Inflammatory macrophage treated with lipopolysaccharide for 4 hours (primary cell): ENCODE measurements at places on chromosomes 6 and 20.

DNA sequence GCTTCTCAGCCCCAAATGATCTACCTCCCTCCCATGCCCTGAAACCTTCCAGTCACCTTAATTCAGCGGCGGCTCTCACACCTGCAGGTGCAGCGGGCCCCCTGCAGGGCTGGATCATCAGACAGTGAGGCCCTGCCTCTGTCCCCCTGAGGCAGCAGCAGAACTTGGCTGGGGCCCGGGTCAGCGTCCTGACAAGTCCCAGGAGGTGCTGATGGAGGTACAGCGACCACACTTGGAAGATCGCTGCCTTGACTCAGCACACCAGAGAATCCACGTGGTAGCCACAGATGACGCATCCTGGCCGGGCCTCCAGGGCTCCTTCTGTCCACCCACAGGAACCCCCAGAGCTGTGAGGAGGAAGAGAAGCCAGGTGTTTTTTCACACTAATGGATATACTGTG is 116.4 kb upstream of the THBS2 start:
- no peak for DNase-seq

DNA sequence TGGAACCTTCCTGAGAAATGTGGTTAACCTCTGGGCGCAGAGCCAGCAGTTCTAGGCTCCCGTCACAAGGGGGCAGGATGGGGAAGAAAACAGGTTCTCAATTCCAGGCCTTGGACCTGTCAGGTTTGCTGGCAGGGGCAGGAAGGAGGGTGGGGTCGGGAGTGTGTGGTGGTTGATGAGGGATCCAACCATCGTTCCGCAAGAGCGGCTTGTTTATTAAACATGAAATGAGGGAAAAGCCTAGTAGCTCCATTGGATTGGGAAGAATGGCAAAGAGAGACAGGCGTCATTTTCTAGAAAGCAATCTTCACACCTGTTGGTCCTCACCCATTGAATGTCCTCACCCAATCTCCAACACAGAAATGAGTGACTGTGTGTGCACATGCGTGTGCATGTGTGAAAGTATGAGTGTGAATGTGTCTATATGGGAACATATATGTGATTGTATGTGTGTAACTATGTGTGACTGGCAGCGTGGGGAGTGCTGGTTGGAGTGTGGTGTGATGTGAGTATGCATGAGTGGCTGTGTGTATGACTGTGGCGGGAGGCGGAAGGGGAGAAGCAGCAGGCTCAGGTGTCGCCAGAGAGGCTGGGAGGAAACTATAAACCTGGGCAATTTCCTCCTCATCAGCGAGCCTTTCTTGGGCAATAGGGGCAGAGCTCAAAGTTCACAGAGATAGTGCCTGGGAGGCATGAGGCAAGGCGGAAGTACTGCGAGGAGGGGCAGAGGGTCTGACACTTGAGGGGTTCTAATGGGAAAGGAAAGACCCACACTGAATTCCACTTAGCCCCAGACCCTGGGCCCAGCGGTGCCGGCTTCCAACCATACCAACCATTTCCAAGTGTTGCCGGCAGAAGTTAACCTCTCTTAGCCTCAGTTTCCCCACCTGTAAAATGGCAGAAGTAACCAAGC is 29.6 kb downstream of the SRSF3 start:
- peak; percentile 71 for DNase-seq

DNA sequence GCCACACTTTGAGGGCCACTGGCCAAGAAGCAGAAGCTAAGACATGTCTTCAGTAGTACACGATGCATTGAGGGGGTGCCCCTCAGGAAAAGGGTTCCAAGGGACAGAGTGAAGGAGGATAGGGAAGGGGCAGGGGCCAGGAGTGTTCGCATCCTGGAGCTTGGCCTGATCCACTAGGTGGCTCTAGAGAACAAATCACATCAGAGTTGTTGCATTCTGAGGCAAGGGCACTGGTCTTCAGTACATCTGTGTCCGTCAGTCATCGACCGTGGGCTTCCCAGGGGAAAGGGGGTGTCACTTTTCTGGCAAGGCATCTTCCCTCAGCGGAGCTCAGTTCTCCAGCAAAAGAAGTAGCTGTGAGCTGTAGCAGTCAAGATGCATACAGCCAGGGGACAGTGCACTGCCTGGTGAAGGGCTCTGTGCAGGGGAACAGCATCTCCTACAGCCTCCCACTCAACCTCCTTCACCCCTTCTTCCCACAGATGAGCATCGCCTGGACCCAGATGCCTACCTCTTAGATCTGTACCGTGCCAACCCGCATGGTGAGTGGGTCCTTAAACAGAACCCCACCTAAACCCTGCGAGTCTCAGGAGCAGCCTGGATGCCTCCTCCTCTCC is 47.8 kb downstream of the ARHGAP40 start:
- no peak for DNase-seq

- no peak for DNase-seq
Measured at GRCh38 chr6:9252799-9253198, 817.5 kb upstream of the SLC35B3 start.

DNA sequence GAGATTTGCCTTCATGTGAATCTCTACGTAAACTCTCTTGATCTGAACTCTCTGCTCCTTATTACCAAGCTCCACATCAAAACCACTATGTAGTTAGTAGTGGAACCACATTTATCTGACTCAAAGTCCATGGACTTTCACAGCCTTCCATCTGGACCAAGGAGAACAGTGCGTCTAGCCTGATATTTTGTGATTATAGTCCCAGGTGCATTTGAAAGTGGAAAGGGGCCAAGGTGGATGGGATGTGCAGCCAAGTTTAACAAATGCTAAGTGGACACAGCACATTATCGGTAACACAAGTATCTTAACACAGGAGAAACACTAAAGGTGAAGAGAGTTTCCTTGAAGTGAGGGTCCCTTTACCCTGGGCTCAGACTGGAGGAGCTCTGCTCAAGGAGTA is 281.2 kb upstream of the SGK1 start:
- no peak for DNase-seq

GRCh38 chr6:96234444-96234843 is 218.7 kb downstream of the FUT9 start:
- DNase-seq = no peak
